ENCODE measurements at places on chromosomes 12 and 14. TPM values are rescaled to one million over a fixed set of nuclear protein-coding genes. Genes with fewer than 3 reads are reported as not detected.

The MFAP5 gene
- 0.13 TPM for total RNA-seq

The SLC2A3 gene
- 21.2 TPM for total RNA-seq

The LRRIQ1 gene
- total RNA-seq: under 0.01 TPM

The STYK1 gene
- 6.0 TPM for total RNA-seq

The PMCH gene
- total RNA-seq: not detected

The NTS gene
- under 0.01 TPM for total RNA-seq

The COX8C gene
- total RNA-seq: not detected

The SLCO1A2 gene
- total RNA-seq: not detected

The KRT79 gene
- total RNA-seq: not detected

The CAPS2 gene
- total RNA-seq: 1.0 TPM

The C12orf76 gene
- total RNA-seq: 20.3 TPM

The NAA30 gene
- total RNA-seq: 22.8 TPM

The FBXL14 gene
- total RNA-seq: 17.1 TPM

The FOXN3 gene
- 11.0 TPM for total RNA-seq

The CRIP2 gene
- 200 TPM for total RNA-seq

The C14orf39 gene
- not detected for total RNA-seq

The APOF gene
- total RNA-seq: not detected

The KLHDC1 gene
- total RNA-seq: 2.8 TPM

The KRT77 gene
- not detected for total RNA-seq

The STXBP6 gene
- total RNA-seq: 0.16 TPM
